ACHN (cell line): ENCODE measurements at places on chromosomes 12 and 14.

GRCh38 chr14:25001601-25002000 lies 48.3 kb downstream of the STXBP6 start:
- DNase-seq: no peak

DNA sequence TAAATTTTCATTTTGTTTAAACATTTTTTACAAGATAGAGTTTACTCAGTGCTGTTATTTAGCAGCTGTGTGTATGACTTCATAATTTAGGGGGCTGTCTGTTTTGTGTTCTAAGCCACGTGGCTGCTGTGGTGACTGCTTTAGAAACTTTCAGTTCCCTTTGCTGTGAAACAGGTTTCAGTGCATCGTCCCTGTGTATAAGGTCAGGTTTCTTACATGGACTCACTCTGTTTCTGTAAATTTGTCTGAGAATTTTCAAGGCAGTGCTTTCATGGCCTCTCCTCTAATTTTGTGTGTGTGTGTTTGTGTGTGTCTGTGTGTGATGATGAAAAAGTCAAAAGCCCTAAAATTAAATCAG lies 32.4 kb downstream of the BICD1 start:
- DNase-seq: no peak

GRCh38 chr14:59360923-59361794 lies 104.0 kb downstream of the GPR135 start:
- no peak for DNase-seq

GRCh38 chr12:83769151-83769550 lies 1082.4 kb downstream of the TMTC2 start:
- no peak for DNase-seq

DNA sequence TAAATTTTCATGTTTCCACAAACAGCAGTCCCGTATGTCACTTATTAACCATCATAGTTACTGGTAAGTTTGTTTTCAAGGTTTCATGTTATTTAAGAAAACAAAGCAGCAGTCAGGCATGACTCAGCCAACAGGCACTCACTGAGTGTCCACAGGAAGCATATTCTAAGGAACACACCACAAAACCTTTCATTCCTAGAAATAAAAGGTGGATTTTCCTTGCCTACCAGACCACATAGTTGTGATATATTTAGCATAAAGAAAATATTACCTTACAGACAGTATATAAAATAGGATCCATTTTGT lies 143.3 kb upstream of the AVPR1A start:
- DNase-seq: peak; percentile 97

DNA sequence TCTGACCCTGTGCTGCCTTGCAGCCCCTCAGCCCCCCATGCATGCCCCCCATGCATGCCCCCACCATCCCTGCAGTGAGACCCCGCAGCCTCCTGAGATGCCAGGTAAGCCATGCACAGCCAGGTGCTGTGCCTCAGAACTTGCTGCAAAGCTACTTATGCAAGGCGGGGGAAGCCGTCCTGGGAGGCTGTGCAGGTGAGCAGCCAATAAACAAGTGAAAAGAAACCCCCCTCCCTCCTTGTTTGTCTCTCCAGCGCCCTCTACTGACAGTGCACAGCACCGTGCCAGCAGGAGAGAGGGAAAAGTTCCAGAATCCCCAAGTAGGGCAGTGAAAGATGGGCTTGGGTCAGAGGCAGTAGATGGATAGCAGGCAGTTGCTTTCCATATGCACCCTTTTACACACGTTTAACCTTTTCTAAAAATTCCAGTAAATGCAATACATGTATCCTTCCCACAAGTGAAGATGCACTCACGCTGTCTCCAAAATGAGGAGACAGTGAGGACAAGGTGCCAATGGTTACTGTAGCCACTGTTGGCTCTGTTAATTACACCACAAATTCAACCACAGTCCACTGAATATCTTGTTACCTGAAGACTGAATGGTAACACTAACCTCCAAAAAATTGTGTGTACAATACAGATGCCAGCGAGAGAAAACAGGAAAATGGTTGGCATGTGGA lies 18.0 kb downstream of the TNFAIP2 start:
- DNase-seq: peak; percentile 63

- no peak for DNase-seq
Measured at GRCh38 chr14:31024010-31024480, 1.4 kb upstream of the AP4S1 start.

DNA sequence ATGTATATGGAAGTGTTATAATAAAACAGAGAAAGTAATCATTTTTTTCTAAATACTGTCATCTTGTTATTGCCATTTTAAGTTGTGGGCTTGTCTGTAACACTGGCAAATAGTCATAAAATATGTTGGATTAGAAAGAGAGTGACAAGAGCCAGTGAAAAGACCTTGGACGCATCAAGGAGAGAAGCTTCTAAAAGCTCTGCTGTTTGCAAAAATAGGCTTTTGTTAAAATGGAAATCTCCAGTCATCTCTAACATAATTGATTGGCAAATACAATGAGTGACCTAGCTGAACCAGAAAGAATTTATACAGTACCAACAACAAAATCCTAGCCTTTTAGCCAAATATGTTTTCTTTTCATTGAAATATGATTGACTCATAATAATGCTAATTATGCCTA lies 245.8 kb upstream of the RMST start:
- DNase-seq: no peak

DNA sequence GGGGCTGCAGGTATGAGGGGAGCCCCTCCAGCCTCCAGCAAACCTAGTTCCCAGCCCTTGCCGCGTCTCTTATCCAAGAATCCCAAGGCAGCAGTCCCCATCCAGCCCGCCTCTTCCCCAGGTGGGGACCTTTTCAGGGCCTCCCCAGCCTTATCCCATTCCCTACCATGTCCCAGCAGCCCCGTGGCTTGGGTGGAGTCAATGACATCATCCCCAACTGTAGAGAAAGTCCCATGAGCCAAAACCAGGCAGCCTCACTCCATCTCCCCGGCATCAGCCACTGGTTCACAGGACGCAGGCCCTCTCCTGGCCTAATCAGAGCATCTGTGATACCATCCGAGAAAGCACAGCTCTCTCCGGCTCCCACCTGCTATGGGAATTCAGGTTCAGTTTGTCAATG lies 131.0 kb downstream of the NCOR2 start:
- peak; percentile 13 for DNase-seq

GRCh38 chr14:57943038-57943437 lies 77.1 kb upstream of the SLC35F4 start:
- no peak for DNase-seq

GRCh38 chr12:49061157-49061650 lies 610 bp upstream of the KMT2D start:
- no peak for DNase-seq

GRCh38 chr12:16756833-16757555 lies 151.0 kb upstream of the LMO3 start:
- no peak for DNase-seq

- no peak for DNase-seq
Measured at GRCh38 chr14:94239406-94239805, 53.7 kb downstream of the SERPINA10 start.

DNA sequence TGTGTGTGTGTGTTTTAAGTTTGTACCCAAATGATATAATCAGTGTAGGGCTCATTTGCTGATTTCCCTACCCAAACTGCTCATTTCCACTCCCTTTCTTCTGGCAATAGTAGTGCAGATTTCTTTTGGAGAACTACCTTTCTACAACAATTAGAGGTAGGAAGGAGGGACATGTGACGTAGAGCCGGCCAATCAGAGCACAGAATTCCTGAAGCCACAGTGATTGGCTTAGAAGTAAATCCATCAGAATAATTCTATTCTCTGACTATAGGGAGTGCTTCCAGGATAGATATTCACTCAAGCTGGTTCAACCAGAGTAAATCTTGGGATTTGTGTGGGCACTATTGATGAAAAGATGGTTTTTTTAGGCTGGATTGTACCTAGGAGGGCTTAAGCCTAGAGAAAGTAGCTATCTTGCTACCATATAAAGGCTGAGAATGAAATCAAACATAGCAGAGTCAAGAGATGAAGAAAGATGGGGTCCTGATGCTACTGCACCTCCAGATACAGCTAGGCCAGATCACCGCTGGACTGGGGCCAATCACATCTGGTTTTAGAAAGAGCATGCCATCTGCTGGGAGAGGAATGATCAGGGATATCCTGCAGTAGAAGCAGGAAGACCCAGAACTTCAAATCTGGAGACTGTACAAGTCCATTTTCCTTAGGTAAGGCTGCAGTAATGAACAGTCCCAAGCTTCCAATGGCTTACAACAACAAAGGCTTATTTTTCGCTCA lies 54.1 kb upstream of the NUAK1 start:
- DNase-seq: no peak

- no peak for DNase-seq
Measured at GRCh38 chr12:15088105-15088504, 115.3 kb downstream of the PDE6H start.

DNA sequence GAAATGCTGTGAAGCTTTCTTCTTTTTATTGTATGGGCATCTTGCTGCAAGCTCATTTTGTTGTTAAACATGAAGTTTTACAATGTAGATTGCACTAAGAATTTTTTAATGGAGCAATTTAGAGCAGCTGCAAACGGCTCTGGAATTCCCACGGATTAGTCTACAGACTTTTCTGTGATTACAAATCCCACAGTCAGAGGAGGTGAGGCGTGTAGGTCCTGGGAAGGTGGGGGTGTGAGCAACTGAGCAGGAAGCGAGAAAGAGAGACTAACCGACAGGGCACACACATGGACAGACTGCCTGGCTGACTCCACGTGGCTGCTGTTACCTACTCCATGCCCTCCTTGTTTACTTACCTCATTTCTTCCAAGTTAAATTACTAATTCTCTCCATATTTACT lies 348.5 kb downstream of the NPAS3 start:
- DNase-seq: no peak

GRCh38 chr12:64674367-64674922 lies 64.2 kb downstream of the RASSF3 start:
- no peak for DNase-seq

DNA sequence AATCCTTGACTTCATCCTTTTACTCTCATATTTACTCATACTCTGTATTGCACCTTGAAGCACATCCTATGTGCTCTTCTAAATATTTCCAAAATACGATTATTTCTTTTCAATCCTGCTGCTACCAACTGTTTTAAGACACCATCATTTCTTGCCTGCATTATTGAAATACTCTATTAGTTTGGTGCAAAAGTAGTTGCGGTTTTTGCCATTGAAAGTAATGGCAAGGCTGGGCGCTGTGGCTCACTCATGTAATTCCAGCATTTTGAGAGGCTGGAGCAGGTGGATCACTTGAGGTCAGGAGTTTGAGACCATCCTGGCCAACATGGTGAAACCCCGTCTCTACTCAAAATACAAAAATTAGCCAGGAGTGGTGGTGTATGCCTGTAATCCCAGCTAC lies 412.5 kb downstream of the KCNH5 start:
- DNase-seq: no peak

GRCh38 chr12:100993916-100994450 lies 199.4 kb downstream of the ANO4 start:
- DNase-seq: peak; percentile 24

DNA sequence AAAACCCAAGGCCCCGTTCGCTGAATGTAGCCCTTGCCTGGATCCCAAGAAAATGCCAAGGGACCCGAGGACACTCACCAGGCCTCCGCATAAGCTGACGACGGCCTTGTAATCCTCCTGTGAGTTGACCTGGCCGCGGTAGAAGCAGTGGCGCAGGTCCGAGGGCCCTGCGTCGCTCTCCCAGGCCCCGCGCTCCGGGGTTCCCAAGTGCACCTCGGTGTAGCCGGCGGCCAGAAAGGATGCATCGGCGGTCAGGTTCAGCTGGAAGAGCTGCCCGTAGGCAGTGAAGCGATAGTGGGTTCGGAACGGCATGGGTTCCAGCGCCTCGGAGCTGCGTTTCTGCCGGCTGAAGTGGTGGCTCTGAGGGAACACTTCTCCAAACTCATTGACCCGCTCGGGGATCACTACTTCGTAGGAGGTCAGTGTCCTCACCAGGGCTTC lies 1.2 kb downstream of the ADAMTS20 start:
- DNase-seq: no peak

DNA sequence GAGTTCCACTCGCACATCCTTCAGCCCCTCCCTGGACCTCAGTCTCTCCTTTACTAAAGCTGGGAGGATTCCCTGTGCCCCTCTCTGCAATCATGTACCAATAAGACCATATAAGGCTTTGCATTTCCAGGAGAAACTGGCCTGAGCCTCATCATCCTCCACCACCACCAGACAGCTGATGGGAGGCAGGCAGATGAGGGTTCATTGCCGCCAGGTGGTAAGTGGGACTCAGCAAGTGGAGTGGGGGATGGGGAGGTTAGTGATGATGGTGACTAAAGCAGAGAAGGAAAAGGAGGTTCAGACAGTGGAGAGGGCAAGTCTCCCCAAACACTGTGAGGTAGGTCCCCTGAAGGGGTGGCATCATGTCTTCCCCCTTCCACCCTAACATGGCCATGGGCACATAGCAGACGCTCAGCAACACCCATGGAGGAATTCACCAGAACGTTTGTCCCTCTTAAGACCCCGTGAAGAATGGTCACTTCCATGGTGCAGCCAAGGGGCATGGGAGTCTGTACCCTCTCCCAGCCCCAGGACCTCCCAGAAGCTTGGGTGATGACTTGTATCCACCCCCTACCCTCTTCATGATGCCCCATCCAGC lies 4.5 kb upstream of the TNFRSF1A start:
- DNase-seq: no peak

DNA sequence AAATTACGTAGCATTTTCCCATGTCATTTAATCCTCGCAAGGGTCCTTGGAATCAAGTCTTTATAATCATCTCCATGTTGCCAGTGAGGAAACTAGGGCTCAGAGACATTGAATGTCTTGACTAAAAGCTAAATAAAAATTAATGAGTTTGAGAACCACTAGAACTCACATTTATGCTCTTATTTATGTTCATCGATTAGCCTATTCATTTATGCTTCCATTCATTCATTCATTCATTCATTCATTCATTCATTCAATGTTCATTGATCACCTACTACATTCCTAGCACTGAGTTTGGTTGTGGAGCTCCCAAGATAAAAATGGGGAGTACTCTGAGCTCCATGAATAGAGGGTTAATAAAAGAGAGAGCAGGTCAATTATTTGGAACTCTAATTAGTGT lies 59.7 kb downstream of the KCNA1 start:
- DNase-seq: no peak

- DNase-seq: peak; percentile 72
Measured at GRCh38 chr14:104805326-104805678, 4.4 kb downstream of the ZBTB42 start.

- no peak for DNase-seq
Measured at GRCh38 chr12:88056571-88056970, 27.4 kb upstream of the C12orf50 start.

GRCh38 chr12:115306380-115306779 lies 622.4 kb upstream of the TBX3 start:
- DNase-seq: no peak

GRCh38 chr12:32397696-32398095 lies 1.7 kb upstream of the FGD4 start:
- no peak for DNase-seq
